ENCODE measurements at places on chromosomes 1 and 21.

DNA sequence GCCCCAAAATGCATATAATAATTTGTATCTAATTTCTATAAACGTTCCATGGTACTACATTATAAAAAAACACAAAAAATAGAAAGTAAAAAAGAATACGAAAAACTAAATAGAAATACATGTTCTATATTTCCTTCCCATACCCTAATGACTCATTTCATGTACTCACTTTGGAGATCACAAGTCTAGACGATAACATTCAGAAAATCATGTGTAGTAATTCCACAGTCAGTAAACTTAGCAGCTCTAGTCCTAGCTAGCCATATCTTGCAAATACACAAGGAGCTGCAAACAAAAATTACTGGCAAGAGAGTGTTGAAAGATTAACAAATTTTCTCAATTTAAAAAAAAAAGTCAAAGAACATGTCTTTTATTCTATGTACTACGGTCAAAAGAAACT lies 1.4 kb downstream of the GOLPH3L start:
- no peak for DNase-seq

DNA sequence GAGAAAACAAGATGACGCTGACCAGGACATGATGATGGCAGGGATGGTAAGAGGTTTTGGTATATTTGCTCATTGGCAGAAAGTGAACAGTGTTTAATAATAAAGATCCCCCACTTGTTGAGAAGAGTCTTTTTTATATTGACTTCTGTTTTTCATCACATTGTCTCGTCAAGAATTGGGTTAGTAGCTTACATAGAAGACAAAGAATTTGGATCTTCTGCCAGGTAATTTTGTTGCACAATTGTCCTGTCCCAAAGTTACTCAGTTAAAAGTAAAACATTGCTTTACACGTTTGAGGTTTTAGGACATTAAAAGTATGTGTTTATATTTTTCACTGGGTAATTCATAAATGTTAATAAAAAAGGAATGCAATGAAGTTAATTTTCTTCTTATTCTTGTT lies 48.3 kb upstream of the LAMC2 start:
- DNase-seq, result no peak

DNA sequence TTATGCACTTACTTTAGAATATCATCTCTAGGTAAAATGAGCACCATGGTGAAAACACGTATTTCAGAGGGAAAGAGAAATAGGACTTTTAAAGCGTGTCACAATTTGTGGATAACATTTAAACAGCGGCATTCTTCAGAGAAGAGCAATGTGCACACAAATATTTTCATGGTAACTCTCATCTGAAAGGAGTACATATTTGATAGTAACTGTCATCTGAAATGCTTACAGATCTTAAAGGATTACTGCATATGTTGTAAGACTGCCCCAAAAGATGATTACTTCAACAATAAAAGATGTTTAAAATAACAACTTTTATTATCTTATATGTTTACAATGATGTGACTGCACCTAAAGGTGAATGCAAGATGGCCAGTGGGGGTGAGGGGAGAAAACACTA lies 408.8 kb downstream of the PLA2G4A start:
- DNase-seq, result no peak

DNA sequence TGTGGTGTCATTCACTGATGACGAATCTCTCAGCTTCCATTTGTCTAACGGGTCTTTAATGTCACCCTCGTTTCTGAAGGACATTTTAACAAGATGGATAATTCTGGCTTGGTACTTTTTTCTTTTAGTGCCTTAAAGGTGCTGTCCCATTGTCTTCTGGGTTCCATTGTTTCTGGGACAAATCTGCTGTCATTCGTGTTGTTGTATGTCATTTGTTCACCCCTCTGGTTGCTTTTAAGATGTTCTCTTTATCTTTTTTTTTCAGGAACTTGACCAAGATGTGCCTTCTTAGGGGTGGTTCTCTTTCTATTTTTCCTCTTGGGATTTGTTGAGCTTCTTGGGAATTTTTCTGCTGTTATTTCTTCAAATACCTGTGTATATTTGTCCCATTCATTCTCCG lies 14.0 kb upstream of the MMEL1 start:
- DNase-seq, result no peak

Data from SW 1271 (cell line).